ENCODE measurements at places on chromosomes 16 and 17.

DNA sequence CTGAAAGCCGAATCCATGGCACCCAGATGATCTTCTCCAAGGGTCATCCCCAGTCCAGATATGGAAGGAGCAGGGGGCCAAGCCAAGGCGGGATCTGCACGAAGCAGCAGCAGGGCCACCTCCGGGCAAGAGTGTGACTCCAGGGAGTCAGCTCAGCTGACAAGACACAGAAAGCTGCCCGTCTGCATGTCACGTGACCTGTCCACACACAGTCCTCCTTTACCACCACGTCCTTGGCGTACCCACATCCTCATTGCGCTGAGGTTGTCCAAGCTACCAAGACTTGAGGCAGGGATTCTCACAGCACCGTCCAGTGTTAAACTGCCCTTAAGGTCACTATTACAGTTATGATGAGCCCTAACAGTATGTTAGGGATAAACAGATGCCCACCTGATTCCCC lies 11.3 kb upstream of the CYTH1 start:
- DNase-seq: no peak

GRCh38 chr16:63776437-63776836 lies 1345.4 kb downstream of the CDH11 start:
- DNase-seq: no peak

DNA sequence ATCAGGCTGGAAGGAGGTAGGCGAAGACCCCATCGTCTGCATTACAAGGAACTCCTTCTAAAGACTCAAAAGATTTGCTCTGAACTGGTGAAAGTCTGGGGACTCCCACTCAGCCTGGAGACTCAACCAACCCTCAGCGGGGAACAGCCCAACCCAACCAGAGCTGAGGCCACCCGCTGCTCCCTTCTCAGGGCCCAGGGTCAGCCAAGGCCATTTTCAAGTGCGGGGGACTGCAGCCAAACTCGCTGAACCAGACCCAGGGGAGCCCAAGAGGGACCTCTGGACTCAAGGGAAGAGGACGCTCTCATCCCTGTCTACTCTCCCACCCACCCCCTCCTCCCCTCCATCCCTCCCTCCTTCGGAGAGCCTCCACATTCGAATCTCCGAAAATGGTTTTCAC lies 24.1 kb downstream of the XYLT1 start:
- DNase-seq: no peak

DNA sequence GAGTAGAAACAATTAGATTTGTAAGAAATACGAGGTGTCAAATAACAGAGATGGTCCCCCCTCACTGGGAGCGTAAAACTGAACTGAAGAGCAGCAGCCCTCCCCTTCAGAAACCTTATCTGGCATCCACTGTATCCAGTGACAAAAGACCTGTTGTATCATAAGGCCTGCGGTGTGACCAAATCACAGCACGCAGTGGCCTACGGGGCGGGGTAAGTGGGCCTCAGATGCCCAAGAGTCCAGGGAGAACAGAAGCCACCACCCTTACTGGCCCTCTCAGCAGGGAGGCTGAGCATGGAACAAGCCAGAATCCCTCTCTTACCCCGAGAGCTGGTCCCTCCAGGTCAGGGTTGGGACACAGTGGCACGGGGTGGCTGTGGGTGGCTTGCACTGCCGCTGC lies 5.5 kb downstream of the JMJD6 start:
- no peak for DNase-seq

GRCh38 chr16:30951750-30952149 lies 2.9 kb downstream of the ORAI3 start:
- DNase-seq: no peak

GRCh38 chr16:89344458-89344834 lies 126.9 kb downstream of the ZNF778 start:
- no peak for DNase-seq

- no peak for DNase-seq
Measured at GRCh38 chr16:10534748-10535147, 45.6 kb downstream of the EMP2 start.

- DNase-seq: no peak
Measured at GRCh38 chr17:62808576-62808970, 459 bp upstream of the MARCHF10 start.

GRCh38 chr16:25922438-25922837 lies 230.7 kb downstream of the HS3ST4 start:
- no peak for DNase-seq

GRCh38 chr16:62954144-62955032 lies 918.1 kb upstream of the CDH8 start:
- DNase-seq: no peak

DNA sequence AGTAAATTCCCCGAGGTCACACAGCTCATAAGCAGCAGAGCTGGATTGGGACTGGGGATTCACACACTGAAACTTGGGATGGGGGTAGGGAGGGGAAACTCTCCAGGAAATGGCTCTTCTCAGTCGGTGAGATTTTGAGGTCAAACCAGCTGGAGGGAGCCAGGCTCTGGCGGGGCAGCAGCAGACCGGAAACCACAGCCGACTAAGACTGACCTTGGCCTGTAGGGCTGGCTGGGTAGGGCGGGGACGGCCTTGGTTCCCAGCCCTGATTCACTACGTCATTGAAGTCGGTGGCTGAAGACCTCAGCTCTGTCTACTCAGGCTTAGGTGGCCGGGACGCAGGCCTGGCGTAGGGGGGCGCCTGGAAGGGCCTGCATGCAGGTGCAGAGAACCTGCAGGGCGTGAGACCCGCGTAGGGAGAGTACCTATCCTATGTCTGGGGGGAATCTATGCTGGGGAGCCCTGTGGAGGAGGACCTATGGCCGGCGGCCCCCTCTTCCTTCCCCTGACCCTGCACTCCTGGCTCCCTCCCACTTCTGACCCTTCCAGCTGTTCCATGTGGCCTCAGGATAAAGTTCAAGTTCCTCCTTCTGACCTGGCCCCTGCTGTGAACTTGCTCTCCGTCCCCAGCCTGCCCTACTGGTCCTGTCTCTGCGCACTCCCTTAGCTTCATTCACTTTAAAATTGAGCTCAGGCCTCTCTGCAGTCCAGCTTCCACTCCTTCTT lies 11.9 kb upstream of the SLC4A1 start:
- DNase-seq: no peak

- DNase-seq: no peak
Measured at GRCh38 chr16:10610499-10611184, 30.2 kb upstream of the EMP2 start.
